ENCODE measurements at places on chromosomes 7 and 10.

DNA sequence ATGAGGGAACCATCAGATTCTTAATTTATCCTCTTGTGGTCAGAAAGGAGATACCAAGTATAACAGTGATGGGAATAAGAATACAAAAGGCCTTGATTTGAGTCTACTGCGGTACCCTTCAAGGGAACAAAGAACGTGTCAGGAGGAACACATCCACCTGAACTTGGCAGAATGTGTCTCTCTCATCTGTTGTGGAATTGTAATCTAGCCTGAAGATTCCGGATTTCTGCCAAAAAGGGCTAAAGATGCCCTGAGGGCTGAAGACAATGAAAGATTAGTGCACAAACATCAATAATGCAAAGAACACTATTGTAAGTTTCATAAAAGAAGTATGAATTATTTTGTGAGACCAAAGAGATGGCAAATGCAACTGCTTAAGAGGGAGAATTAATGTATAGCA, 134.8 kb downstream of the RELN start:
- no peak for DNase-seq

DNA sequence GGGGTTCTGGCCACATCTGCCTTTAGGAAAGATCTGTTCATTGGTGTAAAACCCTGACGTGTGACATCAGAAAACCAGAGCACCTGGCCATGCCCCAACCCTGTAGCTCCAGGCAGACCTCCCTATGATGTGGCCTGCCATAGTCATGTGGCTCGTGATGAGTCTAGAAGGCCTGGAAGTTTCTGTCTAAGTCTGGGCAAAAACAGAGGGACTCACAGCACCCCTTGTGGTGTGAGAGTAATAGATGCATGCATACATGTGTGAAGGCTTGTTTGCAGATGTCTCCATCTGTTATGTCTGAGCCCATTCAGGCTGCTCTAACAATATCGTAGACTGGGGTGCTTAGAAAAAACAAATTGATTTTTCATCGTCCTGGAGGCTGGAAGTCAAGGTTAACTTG, 309.3 kb downstream of the PAXIP1 start:
- no peak for DNase-seq

DNA sequence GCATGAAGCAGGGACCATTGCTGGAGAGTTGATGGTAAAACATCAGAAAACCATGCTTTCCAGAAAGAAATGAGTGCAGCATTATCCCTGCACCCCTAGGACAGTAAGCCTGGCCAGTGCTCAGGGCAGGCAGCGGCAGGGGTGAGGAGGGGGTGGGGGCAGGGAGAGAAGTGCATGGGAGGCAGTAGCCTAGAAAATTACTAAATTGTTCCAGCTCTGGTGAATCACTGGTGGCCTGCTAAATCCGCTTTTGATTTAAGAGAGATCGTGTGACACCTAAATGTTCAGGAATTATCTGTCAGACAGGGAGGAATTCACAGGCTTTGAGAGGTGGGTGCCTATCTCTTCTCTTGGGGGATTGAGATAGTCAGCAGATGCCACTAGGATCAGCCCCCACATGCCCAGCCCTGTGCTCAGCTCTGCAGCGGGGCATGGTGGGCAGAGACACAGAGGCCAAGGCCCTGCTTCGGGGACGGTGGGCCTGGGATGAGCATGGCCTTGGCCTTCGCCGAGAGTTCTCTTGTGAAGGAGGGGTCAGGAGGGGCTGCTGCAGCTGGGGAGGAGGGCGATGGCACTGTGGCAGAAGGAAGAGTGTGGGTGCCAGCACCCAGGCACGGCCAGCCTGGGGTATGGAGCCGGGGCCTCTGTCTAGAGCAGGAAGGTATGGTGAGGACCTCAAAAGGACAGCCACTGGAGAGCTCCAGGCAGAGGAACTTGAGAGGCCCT, 5.0 kb upstream of the AQP1 start:
- no peak for DNase-seq

DNA sequence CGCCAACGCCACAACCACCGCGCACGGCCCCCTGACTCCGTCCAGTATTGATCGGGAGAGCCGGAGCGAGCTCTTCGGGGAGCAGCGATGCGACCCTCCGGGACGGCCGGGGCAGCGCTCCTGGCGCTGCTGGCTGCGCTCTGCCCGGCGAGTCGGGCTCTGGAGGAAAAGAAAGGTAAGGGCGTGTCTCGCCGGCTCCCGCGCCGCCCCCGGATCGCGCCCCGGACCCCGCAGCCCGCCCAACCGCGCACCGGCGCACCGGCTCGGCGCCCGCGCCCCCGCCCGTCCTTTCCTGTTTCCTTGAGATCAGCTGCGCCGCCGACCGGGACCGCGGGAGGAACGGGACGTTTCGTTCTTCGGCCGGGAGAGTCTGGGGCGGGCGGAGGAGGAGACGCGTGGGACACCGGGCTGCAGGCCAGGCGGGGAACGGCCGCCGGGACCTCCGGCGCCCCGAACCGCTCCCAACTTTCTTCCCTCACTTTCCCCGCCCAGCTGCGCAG, 424 bp downstream of the EGFR start:
- no peak for DNase-seq

DNA sequence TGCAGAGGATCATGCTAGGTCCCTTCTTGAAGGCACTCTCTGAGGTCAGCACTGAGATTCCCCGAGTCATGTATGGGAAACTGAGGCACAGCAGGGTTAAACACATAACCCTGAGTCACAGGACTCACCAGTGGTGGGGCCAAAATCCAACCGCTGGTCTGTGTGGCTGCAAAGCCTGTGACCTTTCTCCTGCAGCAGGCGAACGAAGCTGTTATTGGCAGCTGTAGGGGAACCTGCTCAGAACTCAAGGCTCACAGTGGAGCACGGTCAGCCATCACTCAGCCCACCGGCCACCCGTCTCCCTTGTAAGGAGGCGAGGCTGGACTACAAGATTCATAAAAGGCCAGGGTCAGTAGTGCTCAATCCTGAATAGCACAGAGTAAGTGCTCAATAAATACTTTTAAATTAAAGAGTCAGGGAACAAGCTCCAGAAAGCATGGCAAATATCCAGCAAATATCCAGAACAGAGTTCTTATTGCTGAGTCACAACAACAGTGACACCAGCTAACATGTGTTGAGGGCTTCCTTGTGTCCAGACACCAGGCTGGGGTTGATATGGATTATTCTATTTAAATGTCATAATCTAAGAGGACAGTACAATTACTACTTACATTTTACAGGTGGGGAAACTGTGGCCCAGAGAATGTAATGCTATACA, 34.9 kb downstream of the CHST15 start:
- no peak for DNase-seq

DNA sequence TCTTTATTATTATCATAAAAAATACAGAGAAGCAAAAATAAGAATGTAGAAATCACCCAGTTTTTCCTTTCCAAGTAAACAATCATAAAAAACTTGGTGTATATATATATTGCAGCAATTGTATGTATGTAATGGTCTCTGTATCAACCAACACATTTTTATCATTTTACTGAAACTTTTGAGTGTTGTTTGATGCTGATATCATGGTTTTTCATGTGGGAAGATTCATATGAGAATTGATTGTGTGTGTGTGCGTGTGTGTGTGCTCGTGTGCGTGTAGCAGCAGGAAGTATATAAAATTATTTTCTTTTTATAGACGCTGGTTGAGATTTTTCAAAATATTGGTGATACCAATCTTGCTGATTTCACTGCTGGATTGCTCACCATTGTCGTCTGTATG, 22.3 kb downstream of the SLC26A4 start:
- no peak for DNase-seq

DNA sequence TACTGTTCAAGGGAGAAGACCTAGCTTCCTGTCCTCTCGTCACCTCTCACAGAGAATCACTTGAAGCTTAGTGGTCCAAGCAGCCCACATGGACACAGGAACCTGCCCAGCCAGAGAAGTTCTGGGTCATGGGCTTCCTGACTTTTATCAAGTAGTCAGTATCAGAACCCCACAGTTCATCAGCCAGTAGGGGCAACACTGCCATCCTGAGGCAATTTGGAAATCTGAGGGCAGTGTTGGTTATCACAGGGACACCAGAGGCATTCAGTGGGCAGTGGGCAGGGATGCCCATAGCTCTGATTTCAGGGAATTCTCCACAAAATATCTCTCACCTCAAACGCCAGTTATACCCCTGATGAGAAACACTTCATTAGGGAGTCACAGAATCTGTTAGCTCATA, 22.5 kb upstream of the MGAM2 start:
- no peak for DNase-seq

- DNase-seq = no peak
Measured at GRCh38 chr7:102872460-102872859, 40.3 kb upstream of the LRRC17 start.

GRCh38 chr7:73671857-73672445, 4.3 kb downstream of the VPS37D start:
- no peak for DNase-seq

DNA sequence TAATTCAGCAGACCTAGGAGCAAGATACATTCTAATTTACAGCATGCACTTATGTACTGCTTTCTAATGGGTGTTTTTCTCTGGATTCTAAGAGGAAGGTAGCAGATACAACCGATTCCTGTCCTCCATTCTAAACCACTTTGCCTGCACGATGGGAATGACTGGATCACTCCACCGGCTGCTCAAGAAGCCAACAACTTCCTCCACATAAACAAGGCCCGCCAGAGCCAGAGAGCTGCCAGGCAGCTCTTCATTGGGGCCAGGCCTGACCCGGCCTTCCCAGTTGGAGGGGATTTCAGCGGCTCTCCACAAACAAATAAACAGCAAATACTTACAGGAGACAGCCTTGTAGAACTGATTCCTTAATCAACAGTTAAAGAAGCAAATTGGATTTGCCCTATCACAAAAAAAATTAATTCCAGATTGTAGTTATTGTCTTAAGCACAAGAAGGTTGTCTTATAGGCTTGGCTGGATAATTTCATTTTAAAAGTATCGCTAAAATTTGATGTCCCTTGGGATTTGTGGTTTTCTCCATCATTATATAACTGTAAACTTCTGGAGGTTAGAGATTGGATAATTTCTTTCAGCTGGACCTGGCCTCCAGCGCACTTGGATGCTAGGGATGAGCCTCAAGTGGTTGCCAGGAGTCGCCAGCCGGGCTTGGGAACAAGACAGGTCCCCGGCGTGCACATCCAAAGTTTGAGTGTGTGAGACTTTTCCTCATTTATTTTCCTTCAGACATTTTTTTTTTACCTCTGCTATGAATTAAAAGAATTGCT, 20.9 kb downstream of the EBF3 start:
- DNase-seq = no peak

DNA sequence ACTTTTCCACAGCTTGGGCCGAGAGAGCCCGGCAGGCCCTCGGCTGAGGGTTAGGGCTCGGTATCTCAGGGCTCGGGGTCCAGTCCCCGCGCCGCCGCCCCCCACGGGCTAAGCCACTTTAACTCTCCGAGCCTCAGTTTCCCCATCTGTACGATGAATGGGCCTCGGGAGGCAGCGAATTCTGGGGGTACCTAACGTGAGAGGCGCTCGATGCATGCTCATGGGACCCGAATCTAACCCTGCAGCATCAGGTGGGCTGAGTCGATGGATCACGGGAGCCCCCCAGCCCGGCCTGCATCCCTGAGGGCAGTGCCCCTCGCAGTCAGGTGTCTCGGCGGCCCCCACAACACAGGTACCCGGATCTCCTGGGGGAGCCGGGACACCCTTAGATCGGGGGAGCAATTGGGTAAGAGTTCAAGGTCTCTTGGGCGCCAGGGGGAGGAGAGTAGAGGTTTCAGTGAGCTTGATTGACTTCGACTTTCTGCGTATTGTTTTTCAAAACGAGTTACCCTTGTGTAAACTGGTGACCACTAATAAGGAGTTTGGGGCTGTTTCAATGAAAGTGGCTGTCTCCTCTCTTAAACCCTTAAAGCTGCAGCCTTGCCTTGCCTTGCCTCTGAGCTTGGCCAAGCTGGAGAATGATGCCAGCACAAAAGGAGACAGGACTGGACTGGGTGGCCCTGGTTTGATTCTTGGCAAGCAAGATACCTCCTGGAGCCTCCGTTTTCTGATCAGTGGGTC, 631 bp downstream of the POR start:
- no peak for DNase-seq

DNA sequence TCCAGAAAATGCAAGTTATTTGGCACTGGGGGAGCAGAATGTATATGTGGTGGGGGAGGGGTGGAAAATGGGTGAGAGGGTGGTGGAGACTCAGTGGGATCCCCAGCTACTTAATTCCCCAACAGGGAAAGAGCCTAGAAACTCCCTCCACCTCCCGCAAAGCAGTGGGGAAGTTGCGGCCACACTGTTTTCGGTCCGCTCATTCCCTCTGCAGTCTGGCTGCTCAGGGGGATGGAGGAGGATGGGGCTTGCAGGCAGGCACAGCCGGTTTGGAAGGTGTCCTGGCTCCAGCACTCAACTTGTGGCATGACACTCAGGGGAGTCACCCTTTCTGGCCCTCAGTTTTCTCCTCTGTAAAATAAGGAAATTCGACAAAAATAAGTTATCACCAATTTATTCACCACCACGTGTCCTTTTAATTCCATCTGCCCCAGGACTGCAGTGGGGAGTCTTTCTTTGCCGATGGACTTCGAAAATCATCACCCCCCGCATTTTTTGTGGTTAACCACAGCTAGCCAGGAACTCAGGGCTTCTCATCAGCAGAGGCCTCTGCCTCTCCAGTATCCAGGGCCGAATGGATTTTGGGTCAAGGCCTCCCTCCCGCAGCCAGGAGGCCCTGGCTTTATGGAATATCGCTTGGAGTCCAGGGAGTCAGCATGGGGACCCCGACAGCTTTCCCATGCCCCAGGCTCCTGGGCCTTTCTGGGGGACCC, 1.6 kb upstream of the HTRA1 start:
- DNase-seq = no peak

DNA sequence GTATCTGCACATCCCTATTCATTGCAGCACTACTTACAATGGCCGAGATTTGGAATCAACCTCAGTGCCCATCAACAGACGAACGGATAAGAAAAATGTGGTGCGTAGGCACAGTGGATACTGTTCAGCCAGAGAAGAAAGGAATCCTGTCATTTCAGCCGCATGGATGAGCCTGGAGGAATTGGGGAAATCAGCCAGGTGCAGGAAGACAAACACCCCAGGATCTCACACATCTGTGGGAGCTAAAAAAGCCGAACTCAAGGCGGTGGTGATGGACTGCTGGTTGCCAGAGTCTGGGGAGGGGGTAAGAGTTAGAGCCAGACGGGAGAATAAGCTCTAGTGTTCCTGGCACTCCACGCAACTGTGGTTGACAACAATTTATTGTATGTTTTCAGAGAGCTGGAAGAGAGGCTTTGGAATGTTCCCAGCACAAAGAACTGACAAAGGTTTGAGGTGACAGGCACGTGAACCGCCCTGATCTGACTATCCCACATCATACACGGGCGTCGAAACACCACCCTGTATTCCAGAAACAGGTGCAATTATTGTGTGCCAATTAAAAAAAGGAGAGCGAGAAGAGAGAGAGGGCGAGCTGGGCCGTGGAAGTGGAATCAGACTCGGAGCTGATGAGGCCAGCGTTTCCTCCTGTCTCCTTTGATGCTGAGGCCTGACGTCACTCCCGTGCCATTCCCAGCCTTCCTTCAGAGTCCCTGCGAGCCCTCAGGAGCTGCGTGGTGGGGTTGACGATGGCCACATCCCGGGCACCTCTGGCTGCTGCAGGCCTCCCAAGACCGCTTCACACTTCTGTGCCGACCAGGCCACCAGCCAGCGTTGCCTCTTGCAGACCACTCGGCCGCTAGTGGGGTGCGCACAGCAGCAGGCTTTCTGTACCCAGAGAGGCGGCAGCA, 189.5 kb downstream of the DNAJB6 start:
- no peak for DNase-seq

- no peak for DNase-seq
Measured at GRCh38 chr7:29202651-29203069, 8.1 kb downstream of the CHN2 start.

Measured in stimulated activated CD4-positive, alpha-beta T cell treated with anti-CD3 and anti-CD28 coated beads, Interleukin-2, amount 100 ng/mL, for 48 hours (primary cell).